Daoy (cell line): ENCODE measurements at places on chromosomes 2 and 18. TPM values are rescaled to one million over a fixed set of nuclear protein-coding genes. Genes with fewer than 3 reads are reported as not detected.
A peak's percentile ranks its signal among the peaks of the same experiment; 100 is the strongest.

DNA sequence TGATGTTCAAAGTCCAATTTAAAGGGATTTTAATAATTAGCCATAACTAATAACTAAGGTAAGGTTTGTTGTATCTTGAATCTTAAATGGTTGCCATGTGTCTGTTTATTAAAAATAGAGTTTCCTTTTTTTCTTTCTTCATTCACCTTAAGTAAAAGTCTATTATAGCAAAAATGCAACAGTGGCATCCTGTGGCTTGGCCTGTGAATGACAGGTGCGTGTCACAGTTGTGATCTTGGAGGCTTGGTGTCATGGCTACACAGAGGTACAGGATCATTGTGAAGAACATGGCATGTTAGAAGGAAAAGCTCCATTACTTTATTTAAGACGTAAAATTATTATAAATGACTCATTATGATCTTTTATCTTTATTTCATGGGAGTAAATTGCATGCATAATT lies 246.1 kb downstream of the BCL2 start:
- no peak for DNase-seq

DNA sequence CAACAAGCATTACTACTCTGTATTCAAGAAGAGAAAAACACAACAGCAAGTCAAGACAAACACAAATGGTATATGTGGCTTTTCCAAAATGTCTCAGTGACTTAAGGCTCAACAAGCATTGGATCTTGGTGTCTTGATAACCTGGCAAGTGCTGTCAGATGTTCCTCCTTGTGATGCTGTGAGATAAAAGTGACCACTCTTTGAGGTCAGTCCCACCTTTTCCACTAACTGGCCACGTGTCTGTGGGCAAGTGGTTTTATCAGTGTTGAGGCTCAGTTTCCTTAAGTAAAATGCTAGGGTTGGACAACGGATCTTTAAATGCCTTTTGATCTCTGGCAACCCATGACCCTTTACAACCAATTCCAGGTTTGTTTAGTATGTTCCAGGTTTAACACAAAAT lies 98.7 kb downstream of the BCL2 start:
- no peak for DNase-seq

GRCh38 chr18:56869189-56869777 lies 218.1 kb downstream of the WDR7 start:
- peak; percentile 5 for DNase-seq

DNA sequence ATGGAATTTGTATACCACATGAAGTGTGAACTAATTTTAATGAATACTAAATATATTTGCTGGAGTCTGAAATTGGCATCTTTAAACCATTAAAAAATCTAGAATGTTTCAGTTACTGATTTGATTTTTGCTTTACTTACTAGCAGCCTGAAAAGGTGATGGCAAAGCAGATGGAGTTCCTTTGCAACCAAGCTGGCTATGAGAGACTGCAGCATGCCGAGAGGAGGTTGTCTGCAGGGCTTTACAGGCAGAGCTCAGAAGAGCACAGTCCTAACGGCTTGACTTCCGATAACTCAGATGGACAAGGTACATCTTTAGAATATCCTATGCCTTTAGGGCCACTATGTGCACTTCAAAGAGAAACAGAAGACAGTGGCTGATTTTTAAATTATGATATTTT lies 36.5 kb downstream of the NAB1 start:
- DNase-seq: no peak

DNA sequence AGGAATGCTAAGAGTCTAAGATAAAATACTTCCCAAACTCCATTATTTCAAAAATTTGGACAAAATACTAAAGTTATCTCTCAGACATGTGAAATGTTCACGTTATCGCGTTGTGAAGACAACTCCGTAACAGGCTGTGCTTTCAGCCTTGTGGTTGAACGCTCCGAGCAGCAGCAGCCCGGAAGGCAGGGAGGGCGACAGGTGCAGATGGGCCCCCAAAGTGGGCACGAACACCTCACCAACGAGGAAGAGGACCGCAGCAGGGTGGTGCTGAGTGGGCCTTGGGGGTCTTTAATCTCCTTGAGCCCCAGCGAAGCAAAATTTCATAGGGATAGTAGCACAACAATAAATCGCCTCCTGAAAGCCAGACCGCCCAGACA lies 1.0 kb upstream of the FAM110C start:
- no peak for DNase-seq

DNA sequence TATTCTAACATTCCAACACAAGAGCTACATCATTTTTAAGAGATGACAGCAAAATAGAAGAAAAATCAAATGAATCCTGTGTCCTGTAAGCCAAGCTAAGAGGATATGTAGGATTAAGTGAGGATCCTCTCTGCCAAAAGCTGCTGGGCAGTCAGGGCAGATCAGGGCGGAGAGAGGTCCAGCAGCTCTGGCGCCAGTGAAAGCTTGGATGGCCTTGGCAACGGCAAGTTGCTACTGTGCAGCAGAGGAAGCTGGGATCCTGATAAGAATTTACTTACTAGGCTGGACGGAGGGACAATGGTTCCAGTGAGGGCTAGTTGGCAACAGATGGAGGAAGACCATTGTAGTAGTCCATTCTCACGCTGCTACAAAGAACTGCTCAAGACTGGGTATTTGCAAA lies 391.5 kb downstream of the XIRP2 start:
- DNase-seq: no peak

DNA sequence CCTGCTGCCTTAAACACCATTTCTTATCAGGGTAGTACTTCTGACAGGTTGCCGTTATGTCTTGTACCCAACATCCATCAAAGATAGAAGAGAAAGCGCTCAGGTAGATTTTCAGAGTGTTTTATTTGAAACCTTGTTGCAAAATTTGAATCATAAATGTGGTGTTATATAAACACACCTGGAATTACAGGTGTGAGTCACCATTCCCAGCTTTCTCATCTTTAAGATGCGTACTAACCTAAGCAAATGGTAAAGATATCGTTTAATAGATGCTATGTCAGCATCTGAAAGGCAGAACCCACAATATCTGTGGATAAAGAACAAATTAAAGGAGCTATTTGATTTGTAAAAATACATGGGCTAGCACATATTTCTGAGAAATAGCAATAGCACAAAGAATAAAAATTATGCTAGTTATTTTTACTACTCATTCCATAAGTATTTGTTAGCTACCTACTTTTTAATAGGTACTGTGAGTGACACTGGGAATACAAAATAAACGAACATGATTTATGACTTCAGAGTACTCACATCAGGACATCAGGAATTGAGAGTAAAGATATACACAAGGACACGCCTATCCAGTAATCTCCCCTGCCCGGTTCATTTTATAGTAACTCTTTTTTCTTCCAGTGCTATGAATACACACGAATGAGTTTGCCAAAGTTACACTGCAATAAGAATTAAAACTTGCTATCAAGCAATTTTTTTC lies 193.8 kb downstream of the RBM43 start:
- DNase-seq: no peak

DNA sequence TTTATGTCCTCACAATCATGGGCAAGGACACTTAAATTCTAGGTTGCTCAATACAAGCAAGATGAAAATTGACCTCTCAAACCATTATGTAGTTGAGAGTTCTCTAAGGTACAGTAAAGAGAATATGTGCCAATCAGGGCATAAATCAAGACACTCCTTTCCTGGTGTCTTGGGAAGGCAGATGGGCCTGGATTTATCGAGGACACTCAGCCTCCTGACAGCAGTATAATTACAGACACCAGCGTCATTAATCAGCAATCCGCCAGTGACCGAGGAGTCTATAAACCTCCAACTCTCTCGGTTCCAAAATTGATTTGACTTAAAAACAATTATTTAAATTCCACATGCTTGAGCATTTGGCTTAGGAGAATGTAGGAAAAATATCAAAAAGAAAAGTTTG lies 75.7 kb upstream of the DAPL1 start:
- no peak for DNase-seq

GRCh38 chr2:96522304-96523203 lies 14.0 kb upstream of the ARID5A start:
- DNase-seq: no peak

- DNase-seq: no peak
These were observed 259.6 kb upstream of the PIK3C3 start for GRCh38 chr18:41695441-41695840.

- peak; percentile 14 for DNase-seq
These were observed 5.7 kb downstream of the SMC6 start for GRCh38 chr2:17747684-17748452.

GRCh38 chr2:14560716-14561115 lies 71.8 kb upstream of the LRATD1 start:
- DNase-seq: no peak

DNA sequence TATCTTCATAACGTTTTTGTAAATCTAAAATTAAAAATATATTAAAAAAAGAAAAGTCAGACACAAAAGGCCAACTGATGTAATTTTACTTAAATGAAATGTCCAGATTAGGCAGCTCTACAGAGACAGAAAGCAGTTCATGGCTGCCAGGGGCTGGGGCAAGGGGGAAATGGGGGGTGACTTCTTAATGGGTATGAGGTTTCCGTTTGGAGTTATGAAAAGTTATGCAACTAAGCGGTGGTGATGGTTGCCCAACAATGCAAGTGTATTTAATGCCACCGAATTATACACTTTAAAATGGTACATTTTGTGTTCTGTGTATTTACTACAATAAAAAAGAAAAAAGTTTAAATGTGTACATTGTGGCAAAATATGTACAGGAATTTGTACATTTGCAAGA lies 70.2 kb upstream of the TEX51 start:
- no peak for DNase-seq

DNA sequence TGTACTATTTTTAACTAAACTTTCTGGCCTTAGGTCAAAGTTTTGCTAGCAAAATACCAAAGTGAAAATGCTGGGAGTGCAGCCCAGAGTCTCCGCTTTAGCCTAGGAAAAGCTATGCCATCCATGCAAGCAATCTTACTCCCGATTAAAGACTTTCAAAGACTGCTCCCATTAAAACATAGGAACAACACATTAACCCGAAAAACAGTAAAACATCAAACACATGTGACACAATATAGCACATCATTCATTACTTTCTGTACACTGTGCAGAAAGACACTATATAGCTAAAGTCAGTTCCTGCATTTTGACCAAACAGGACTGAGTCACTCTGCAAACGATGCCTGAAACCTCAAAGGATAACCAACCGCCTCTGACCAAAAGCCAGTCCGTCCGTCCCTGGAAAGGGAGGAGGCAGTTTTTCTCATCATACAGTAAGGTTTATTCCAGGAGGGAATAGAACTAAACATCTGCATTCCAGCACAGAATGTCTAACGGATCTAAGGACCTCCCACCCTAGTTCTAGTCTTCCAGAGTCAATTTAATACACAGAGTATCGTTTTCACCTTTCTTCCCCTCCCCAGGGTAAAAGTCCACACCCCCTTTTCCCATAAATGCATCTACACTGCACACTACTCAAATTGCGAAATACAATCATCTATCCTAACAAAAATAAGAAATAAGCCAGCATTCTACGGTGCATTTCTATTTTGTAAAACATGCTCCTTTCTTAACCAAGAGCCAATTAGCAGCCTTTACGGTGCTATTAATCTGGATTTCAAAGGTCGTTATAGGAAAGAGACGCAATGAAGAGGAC lies 1.7 kb downstream of the ROCK2 start:
- peak; percentile 84 for DNase-seq

DNA sequence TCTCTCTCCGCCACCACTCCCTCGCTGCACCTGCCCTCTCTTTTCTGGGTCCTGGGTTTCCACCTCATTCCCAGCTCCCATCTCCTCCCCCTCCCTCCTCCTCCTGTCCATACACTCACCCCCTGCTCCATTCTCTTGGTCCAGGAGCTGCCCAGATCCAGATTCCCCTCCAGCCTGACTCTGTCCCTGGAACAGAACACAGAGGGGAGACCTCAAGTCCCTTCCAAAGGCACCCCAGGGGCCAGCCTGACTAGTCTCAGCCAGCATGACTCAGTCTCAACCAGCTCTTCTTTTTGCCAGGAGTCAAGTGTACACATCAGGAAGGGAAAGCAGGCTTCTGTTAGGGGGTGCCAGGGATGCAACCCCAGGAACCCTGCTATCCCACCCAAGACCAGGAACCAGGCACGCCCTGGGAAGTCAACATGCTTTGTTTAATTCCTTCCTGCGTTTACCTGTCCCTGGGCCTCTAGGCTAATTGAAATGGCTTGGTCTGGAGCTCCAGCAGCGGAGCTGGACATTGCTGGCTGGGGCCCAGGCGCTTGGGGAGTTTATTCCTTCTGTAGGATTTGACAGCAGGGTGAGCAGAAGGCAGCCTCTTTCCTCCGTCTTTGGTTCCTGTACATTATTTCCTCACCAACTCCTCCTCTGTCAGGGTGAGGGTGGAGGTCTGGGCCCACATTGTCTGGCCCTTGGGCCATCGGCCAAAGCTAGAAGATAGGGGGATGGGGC lies 28.4 kb upstream of the SELENOI start:
- no peak for DNase-seq

- DNase-seq: no peak
These were observed 344.1 kb upstream of the PLGLB2 start for GRCh38 chr2:87403893-87404175.

- DNase-seq: no peak
These were observed 72.6 kb upstream of the MC2R start for GRCh38 chr18:13987956-13988355.

DNA sequence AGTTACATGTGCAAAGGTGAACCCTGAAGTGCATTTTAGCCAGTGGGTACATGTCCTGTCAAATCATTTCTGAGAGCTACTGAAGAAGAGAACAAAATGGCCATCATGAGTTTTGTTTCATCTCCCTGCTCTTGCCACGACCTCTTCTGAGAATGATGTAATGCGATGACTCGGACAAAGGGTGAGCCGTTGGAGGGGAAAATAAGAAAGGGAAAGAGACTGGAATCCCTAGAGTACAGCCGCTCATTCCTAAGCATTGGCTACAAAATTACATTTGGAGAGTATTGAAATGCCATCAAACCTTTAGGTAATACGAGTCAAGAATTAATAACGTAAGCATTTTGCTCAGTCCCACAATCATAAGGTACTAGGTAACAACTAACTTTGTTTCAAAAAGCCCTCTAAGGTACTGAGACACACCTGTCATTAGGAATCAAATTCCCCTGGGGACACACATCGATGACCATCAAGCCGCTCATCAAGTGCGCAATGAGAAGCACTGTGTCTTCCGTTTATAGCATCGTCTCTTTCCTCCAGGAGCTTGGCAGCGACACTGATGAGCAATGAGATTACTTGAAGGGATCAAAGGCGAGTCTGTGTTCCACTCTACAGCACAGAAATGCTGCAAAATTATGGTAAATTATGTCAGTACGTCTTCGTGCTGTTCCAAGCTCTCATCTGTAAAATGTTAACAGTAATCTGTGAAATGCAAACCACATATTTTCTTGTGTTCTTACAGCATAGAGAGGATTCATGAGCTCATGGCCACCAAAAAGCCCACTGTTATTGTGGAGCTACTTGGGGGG lies 97.3 kb upstream of the PIEZO2 start:
- DNase-seq: peak; percentile 27

GATA6 gene
- total RNA-seq: 18.2 and 19.0 TPM in 2 replicates

CD28 gene
- not detected in 2 replicates for total RNA-seq

DLX2 gene
- 0.51 and 2.2 TPM in 2 replicates for total RNA-seq

KRTCAP3 gene
- not detected in 2 replicates for total RNA-seq

CLEC4F gene
- not detected in 2 replicates for total RNA-seq

GGCX gene
- total RNA-seq: 23.3 and 60.0 TPM in 2 replicates

AGXT gene
- total RNA-seq: not detected in 2 replicates

CYS1 gene
- 2.1 and 5.1 TPM in 2 replicates for total RNA-seq

CXCR4 gene
- 3.8 and 6.5 TPM in 2 replicates for total RNA-seq

CNTNAP5 gene
- not detected in 2 replicates for total RNA-seq

POTEI gene
- total RNA-seq: 0.06 and 0.40 TPM in 2 replicates
